ENCODE measurements at places on chromosomes 4 and X.

DNA sequence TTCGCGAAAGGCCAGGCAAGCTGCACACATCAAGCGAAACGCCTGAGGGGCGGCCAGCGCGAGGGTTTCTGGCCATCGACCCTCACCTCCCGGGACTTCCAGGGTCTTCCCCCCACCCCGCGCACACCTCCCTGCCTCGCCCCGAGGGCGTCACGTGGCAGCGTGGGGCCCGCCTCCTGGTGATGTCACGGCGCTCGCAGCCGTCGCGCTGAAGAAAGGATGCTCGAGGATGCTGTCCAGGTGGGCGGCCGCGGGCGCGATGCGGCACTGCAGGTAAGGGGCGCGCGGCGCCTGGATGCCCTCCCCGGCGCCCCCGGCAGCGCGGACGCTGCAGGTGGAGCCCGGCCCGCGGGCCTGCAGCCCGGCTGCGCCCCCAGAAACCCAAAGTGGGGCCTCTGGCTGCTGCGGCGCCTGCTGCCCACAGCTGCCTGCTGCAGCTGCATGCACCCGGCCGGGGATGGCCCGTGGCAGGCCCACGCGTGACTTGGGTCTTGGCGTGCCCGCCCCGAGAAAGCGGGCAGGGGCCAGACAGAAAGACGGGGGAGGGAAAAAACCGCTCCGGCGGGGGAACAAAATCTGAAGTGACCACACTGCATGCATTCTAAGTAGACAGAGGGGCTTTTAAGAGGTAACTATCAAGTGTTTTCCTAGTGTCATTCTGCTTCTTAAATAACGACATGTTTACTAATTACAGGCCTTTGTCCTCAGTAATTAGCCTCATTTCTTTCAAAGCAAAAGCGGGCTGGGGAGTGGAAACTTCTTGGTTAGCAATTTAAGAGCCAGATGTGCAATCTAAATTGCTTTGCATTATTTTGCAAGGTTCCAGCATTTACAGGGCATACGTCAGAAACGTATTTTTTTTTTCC, 1.7 kb downstream of the CLCN4 start:
- no peak for DNase-seq

GRCh38 chr4:85414972-85415371, 60.0 kb upstream of the ARHGAP24 start:
- no peak for DNase-seq

- no peak for DNase-seq
These were observed 18.5 kb upstream of the TET2 start for GRCh38 chr4:105128208-105128607.

DNA sequence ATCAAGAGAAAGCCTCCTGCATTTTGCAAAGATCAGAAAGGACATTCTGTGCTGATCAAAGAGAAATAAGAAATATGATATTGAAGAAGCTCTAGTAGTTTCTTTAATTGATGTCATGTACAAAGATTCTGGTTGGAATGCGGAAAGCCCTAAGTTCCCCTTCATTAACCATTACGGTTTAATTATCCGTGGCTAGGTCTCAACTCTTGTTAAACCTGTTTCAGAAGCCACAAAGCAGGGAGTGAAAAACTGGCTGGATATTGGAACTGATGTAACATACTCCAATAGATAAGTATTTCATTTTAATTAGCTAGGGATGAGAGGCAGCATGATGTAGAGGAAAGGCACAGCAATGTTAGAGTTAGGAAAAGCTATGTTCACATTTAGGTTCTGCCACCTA, 55.7 kb downstream of the SPANXN3 start:
- DNase-seq, result no peak

DNA sequence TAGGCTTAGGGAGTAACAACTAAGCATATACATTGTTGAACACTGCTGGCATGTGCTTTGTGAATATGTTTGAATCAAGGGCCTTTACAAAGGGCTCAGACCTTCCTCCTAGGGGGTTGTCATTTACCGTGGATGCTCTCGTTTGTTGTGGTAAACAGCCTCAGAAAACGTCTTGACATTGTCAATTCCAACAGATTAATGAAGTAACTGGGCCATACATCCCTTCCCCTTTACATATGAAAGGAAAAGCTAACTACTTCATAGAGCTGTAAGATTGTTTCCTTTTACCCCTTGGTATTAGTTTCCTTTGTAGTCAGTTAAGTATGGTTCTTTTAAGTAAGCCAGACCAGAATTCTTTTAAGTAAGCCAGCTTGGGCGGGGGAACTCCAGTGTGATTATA, 42.9 kb downstream of the FAT4 start:
- no peak for DNase-seq

DNA sequence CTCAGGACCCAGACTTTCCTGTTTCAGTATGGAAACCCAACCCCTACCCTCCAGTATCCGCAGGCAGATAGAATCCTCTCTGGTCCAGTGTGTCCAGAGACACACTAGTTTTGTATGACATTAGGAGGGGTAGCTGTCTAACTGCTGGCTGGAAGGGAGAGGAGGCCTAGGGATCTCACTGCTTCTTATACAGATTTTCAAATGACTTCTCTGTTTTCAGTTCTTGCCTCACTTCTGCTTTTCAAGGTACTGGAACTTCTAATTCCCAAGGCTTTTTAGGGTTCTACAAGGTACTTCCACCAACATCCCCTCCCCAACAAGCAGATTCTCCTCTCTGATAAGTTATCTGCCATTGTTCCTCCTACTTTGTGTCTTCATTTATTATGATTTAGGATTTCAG, 6.1 kb downstream of the SGCB start:
- no peak for DNase-seq

DNA sequence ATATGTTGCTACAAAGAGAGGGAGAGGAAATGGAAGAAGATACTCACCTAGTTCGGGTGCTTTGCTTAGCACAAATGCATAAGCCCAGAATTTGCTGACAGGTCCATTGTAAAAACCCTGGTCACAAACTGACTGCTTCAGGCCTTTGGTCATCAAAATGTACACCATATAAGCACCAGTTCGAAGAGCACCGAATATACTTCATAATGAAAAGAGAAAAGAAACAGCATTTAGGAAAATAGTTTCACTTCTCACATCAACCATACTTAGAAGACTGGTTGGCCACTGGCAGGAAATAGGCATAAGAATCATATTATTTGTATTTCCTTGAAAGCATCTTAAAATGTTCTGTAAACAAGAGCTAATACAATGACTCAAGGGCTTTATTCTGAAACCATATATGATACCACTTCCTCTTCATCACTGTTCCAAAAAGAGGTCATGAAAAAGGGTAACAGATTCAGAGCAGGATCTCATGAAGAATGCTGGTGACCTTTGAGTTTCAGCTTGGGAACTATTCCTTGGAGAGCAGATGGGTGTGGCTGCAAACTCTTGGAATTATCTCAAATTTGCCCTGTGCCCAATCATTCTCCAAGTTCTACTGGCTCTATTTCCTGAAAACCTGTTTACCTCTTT, 138.7 kb downstream of the ELOVL6 start:
- no peak for DNase-seq

DNA sequence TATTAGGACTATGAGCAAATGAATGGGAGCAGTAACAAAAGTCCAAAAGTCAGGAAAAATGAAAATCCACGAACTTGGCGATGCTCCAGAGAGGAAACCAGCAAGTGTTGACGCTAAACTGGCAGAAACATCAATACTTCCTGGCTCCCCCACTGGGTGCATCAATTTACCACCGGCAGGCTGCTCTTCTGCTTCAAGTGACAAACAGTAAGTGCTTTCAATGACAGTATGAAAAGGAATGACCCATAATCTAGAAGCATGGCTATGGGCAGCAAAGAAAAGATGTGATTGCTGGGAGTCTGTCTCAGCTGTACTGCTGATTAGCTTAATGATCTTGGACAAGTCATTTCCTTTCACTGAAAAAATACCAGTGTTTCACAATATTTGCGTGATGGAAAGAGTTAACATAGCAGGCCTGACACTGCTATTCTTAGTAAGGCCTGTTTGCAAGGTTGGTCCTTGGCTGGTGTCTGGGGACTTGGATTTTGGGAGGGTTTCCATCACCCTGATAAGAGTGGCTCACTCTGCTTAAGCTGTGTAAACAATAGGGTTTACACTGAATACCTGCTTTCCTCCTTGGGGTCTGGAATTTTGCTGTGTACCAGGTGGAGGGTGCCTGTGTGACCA, 8.7 kb downstream of the ATP11C start:
- no peak for DNase-seq

DNA sequence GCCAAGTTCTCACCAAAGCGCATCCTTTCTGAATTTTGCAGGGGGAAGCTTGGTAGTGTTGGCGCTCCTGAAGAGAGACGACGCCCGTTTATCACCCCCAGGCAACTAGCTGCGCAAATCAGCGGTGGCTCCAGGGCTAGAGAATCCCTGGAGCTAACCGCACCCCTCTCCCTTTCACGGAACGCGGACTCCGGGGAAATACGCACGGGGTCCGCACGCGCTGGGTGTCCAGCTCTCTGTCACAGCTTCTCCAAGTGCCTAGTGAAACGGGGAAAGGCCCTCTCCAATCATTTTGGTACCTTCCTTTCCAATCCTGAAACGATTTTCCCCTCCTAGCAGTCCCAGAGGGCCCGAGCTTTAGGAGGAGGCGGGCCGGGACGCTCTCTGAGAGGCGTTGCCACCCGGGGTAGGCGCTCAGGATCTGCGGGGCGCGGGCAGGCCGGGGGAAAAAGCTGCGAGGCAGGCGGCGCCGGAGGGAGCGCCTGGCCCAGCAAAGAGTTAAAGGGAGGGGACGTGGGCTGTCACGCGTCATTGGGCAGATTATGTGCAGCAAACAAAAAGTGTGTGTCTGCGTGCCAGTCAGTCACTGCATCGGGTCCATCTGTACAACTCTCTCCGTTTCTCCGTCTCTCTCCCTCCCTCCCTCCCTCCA, at the start of gene PRDM8:
Gene PRDM8 (plus strand): TSS at position 582 of the 652 bp plus-strand sequence. CDS start 2,578 bp downstream, outside the sequence.
- DNase-seq, result no peak

GRCh38 chr4:36844448-36844847, 400.1 kb upstream of the NWD2 start:
- no peak for DNase-seq

- DNase-seq, result no peak
These were observed 101.2 kb downstream of the ARSF start for GRCh38 chrX:3142259-3143042.

All from activated T-cell treated with anti-CD3 and anti-CD28 coated beads for 24 hours (primary cell).